ENCODE measurements at places on chromosomes 2 and 18.

DNA sequence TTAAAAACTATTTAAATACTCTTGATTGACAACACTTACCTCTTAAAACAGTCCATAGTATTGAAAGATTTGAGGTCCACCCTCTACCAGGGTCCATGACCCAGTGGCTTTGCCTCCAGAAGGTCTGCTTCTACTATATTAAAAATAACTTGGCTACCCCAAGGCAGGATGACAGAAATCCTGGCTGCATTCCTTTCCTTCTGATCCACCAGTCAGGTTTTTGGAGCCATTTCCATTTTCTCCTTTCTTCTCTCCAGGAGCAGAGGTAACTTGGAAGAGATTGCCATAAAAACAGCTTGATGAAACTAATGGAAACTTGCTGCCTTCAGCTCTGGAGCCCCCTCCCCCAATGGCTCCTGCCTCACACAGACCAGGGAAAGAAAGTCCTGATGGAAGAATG is 2.6 kb upstream of the FAM171B start:
- no peak for ATAC-seq

DNA sequence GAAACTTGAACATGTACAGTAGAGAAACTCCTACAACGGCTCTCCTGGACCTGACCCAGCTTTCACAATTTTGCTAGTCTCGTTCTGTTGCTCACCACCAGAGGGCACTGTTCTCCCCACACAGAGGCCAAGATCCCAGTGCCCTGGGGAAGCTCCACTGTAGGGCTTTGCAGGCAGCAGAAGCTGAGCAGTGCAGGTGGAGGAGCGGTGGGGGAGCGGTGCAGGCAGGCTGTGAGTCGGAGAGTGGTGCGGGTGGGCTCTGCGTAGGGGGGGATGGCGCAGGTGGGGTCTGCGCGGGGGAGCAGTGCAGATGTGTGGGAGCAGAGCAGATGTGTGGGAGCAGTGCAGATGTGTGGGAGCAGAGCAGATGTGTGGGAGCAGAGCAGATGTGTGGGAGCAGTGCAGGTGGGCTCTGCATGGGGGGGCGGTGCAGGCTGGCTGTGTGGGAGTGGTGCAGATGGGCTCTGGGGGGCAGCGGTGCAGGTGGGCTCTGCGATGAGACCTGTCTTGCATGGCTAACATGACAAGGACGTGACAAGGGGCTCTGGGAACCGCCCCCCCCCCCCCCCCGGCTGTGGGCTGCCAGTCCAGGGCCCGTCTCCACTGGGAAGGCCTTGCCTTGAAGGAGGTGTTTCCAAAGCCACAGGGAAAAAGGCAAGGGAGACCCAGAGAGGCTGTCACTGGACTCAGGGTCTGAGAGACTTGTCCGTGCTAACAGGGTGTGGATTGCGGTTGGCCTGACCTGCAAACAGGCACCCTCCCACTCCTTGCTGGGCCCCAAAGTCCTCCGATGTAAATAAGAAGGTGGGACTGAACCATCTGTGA is 7.3 kb downstream of the CYS1 start:
- peak; percentile 93 for ATAC-seq

GRCh38 chr2:112840068-112840445 is 3.5 kb upstream of the IL1B start:
- no peak for ATAC-seq

- no peak for ATAC-seq
Measured at GRCh38 chr2:1833726-1834125, 89.4 kb upstream of the PXDN start.

DNA sequence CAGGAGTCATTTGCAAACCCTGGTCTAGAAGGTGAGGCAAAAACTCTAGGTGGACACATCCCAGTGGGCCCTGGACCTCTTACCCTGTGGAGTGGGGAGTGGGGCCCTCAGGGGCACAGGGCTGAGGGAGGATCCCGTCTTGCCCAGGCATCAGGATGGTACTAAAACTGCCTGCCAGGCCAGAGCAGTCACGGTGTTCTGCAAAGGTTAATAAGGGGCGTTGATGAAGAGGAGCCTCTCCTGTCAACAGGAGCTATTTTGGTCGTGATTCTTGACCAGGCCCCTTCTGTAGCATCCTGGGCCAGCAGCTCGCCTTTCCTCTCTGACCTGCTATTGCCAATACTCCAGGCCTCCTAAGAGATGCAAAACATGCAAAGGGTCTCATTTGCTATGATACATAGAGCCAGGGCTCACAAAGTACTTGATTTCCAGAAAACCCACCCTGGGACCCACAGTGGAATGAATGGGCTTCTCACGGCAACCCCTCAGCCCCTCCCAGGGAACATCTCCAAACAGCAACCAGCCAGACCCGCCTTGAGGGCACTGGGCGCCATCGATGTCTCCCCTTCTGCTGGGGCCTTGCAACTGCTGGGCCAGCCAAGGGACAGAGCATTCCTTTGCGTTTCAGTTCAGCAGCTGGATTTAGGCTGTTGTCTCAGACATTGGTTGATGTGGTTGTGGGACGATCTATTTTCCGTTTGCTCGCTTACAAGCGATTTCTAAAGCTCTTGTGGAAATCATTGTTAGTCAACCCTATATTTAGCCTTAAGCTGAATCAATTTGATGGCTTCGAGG is 111.1 kb downstream of the PDCL3 start:
- ATAC-seq = no peak

- no peak for ATAC-seq
Measured at GRCh38 chr2:196331143-196331542, 159.8 kb upstream of the STK17B start.

DNA sequence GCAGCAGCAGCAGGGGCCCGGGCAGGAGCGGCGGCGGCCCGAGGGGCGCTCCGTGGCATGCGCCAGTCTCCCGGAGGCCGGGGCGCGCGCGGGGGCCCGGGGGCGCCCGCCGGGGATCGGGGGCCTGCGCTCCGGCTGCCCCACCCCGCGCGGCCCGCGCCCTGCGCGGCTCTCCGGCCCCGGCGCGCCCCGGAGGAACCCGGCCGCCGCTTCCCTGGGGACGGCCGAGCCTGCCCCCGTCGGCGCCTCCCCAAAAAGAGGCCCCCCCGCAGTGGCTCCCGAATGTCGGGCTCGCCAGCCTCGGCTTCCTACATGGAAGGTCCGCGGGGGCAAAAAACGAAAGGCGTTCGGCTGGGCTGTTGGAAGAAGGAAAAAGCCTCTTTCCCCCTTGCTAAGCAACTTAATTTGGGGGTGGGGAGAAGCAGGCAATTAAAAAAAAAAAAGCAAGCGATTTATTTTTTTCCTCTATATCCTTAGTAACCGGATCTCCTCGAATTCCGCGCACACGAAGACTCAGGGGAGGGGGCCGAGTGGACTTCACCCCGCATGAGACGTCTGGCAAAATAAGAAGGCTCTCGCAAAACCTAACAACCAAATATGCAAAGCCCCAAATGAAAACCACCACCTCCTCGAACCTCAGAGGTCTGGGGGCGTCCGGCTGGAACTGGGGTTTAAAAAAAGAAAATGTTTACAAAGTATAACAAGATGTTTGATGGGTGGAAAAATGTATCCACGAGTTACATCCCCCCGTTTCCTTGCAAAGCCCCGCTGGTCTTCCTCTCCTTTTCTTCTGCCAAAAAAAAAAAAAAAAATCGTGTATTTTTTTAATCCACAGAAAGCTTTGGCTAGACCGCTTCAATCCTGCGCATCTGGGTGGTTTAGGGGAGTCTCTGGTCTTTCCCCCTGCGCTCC is at the start of gene SMAD7:
Gene SMAD7 (minus strand): TSS at position 430 of the 912 bp plus-strand sequence. CDS start 541 bp downstream, outside the sequence.
- no peak for ATAC-seq

DNA sequence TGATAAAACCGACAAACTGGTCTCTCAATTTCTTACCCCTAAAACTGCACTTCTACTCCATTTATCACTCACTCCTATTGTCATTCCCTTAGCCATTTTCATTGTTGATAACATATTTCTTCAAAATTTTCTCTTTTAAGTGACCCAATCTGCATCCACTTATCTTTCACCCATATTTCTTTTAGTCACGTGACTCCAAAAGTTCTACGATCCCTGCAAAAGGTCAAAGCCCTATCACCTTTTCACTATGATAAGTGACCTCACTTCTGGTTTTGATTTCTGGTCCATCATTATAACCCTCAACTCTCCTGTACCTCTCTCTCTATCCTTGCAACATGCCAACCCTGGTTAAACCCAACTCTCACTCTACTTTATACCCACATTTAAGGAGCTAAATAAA is 49.1 kb downstream of the LRATD1 start:
- ATAC-seq = no peak

GRCh38 chr18:25345081-25345866 is 6.7 kb downstream of the ZNF521 start:
- no peak for ATAC-seq

- no peak for ATAC-seq
Measured at GRCh38 chr2:3116371-3116770, 261.2 kb downstream of the EIPR1 start.

GRCh38 chr2:26164641-26165211 is 8.2 kb upstream of the GAREM2 start:
- no peak for ATAC-seq

DNA sequence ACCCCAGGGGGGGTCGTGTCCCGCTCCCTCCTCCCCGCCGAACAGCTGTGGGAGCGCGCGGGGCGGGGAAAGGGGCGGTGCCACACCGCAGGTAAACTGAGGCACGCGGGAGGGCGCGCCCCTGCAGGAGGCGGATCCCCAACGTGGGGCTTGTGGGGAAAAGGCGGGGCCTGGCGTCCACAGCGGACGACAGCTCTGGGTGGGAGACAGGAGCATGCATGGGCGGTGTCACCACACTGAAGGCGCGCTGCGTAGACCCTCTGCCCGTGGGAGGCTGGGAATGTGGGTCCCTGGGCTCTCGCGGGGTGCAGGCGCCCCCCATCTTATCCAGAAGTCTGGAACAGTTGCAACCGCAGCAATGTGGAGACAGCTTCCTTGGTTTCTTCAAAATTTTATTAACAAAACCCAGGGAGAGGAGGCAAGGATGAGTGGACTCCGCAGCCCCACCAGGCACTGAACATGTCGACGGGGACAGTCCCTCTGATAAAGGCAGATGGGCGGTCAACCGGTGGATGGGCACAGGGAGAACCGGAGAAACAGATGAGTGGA is 723 bp upstream of the MBD1 start:
- no peak for ATAC-seq

- no peak for ATAC-seq
Measured at GRCh38 chr2:669323-669722, 7.9 kb downstream of the TMEM18 start.

DNA sequence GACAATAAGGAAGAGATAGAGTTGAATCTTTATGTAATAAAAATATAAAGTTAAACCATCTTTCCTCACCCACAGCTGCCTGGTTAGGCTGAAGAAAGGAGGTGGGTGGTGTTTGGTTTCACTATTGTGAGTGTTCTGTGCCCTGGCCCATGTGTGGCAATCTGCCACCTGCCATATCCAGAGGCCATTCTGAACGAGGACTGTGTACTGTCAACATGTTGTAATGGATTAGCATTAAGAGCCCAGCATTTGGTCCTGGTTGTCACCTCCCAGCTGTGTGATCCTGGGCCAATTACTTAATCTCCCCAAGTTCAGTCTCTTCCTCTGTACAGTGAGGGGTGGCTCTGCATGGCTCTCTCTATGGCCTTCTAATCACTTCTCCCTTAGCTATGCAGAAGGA is 118.2 kb upstream of the SEC11C start:
- ATAC-seq = peak; percentile 57

- ATAC-seq = no peak
Measured at GRCh38 chr2:85791704-85792565, 38.1 kb downstream of the ATOH8 start.

GRCh38 chr18:24741965-24742724 is 281.7 kb downstream of the HRH4 start:
- ATAC-seq = no peak

DNA sequence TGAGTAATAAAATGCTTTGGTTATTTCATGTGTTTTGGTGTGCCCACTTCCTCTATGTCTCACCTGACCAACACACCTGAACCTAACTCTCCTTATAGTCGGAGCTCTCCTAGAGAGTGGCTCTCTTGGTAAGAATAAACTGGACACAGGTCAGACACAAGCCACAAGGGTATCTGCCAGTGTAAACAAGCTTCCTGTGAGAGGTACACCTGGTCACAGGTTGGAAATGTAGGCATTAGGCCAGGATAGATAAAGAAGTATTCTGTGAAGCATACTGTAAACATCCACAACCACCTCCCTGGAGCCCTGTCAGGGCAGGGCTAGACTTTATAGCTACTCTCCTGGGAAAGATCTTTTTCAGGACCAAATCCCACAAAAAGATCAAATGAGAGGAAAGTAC is 69.4 kb downstream of the ZDBF2 start:
- ATAC-seq = no peak

DNA sequence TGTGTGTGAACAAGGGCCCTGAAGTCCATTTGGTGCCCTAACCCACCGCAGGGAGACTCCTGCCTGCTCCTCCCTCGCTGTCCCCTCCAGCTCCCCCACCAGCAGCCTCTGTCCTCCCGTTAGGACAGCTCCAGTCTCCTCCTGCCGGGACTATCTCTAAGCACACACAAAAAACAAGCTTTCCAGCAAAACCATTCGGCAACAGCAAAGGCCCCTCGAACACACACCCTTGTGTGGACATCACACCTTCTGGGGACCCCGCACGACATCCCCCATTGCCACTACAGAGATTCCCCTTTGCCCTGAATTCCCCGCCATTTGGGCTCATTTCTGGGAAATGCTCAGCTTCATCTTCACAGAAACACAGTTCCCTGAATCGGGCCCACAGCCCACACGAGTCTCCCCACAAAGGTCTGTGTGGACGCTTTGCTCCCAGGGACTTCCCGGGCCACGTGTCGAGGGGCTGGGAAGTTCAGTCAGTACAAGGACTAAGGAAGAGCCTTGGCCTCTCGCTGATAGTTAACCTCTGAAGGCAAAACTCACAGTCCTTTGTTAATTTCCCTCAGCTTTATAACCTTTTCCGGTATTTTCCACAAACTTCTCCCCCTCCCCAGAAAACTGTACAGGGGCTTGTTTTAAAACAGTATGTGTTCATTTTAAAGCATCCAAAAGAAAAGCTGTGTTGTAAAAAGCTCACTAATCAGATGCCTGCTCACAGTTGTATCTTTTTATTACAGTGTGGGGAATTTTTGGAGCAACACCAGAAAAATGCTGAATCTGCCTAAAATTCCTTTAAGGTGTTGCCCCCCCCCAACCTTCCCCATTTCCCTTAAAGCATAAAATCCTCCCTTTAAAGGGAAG is 25.9 kb downstream of the SMAD7 start:
- ATAC-seq = peak; percentile 41

- ATAC-seq = peak; percentile 18
Measured at GRCh38 chr18:2956056-2956455, 56.9 kb downstream of the LPIN2 start.

DNA sequence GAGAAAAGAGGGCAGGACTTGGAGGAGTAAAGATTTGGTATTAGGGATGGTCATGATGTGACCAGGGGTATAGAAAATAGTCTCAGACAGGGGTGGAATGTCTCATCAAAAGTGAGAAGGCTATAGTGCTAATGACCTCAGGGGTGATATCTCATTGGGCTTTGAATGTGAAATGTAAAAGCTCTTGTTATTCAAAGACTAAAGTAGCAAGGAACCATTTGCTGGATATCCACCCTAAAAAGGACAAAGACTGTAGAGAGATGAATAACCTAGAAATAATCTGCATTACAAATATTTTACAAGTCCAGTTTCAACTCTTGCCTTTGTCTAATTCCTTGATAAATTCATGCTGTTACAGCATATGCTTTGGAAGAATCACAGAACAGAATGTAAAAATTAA is 224.4 kb downstream of the ICOS start:
- no peak for ATAC-seq

- ATAC-seq = no peak
Measured at GRCh38 chr2:151106805-151107506, 154.7 kb downstream of the RBM43 start.

GRCh38 chr2:169362894-169363559 is 693 bp upstream of the LRP2 start:
- peak; percentile 5 for ATAC-seq

Measured in activated T-helper 17 cell treated with anti-CD3 and anti-CD28 coated beads, Interleukin-2, amount 50 U/mL, for 72 hours (primary cell).